NCI-H748 treated with DMSO at 0.1 percent for 48 hours (cell line): ENCODE measurements at places on chromosomes 2 and 18.
A peak's percentile ranks its signal among the peaks of the same experiment; 100 is the strongest.

- no peak for DNase-seq
Observed at GRCh38 chr2:9693646-9694045, 62.8 kb upstream of the YWHAQ start.

- no peak for DNase-seq
Observed at GRCh38 chr2:217429981-217430500, 570.2 kb upstream of the TNP1 start.

DNA sequence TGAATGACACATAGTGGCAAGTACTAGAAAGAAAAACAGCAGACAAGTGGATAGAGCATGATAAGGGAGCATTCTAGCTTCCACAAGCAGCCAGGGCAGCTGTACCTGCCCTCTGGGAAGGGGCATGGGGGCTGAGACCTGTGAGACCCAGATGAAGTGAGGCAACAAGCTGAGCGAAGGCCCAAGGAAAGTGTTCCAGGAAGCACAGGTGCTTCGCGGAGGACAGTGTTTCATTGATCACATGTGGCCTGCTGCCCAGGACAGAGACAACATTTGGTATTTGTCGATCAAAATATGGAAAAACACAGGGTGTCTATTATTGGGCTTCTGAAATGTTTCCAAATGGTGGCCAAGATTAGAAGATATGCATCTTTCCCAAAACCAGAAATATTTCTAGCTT lies 149.1 kb downstream of the ZNF516 start:
- DNase-seq = no peak

- DNase-seq = peak; percentile 7
Observed at GRCh38 chr2:88016960-88017779, 823 bp upstream of the RNU2-63P start.

DNA sequence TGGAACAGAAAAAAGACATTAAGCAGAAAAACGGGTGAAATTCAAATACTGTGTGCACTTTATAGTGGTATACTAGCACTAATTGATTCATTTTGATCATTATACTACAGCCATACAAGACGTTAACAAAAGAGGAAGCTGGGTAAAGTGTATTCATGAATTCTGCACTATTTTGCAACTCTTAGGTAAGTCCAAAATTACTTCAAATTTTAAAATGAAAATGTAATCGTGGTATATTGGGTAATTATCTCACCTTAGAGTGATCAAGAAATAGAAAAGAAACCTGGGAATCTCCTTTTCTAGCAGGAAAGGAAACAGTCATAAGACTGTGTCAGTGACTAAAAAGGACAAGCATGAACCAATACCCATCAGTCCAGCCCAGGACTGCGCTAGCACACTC lies 5.4 kb downstream of the TGFBRAP1 start:
- no peak for DNase-seq

- DNase-seq = no peak
Observed at GRCh38 chr2:68673631-68674030, 30.3 kb downstream of the PROKR1 start.

- DNase-seq = no peak
Observed at GRCh38 chr18:65924904-65925303, 174.1 kb downstream of the CDH7 start.

- DNase-seq = no peak
Observed at GRCh38 chr2:176039375-176039774, 37.3 kb upstream of the LNPK start.

- DNase-seq = no peak
Observed at GRCh38 chr2:109452318-109453305, 161.2 kb downstream of the SEPTIN10 start.

- no peak for DNase-seq
Observed at GRCh38 chr2:48369971-48370370, 160.0 kb upstream of the STON1 start.

DNA sequence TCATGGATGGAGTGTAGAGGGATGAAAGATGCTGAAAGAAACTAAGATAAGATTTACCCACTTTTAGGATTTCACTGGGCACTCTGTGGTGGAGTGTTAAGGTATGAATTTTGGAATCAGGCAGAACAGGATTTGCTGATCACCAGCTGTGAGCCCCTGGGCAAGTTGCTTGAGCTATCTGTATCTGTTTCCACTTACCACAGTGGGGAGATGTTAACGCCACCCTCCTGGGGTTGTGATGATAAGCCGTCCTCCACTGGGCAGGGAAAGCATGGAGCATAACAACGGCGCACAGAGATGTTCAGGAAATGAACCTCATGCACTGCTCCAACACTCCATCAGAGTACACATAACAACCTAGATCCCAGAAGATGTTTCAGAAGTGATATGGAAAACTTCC lies 160.6 kb downstream of the MTCL1 start:
- no peak for DNase-seq

- no peak for DNase-seq
Observed at GRCh38 chr2:162874412-162874811, 35.8 kb upstream of the KCNH7 start.

- no peak for DNase-seq
Observed at GRCh38 chr18:697800-698199, 14.6 kb downstream of the ENOSF1 start.

DNA sequence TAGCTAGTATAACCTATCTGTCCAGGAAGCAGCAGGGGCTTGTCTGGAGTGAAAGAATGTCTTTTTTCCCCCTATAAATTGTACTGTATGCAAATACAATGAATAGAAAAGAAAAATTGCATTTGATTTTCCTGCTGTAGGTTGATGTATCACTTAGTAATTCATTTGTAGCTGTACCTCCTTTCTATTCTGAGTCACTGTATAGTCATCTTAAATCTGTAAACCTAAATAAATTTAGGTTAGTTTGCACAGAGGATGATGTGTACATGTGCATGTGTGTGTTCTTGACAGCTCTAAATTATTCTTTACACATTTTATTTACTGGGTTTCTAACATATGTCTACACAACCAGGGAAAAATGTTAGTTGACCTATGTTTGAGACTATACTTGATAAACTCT lies 478.7 kb upstream of the CNTNAP5 start:
- no peak for DNase-seq

DNA sequence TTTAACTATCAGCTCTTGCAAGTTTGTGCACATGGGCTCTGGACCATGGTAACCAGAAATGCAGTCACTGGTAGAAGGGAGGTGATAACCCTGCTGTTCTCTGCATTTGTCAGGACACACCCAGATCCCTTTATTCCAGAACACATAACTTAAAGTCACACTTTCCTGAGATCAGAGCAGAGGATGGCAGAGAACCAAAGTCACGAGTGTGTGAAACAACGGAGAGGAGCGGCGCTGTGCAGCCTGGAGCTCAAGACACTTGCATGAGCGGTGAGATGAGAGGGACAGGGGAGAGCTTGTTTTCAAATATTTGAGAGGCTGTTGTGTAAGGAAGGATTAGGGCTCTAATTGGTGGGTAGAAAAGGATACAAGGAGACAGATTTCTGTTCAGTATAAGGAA lies 43.3 kb upstream of the AAK1 start:
- DNase-seq = no peak

DNA sequence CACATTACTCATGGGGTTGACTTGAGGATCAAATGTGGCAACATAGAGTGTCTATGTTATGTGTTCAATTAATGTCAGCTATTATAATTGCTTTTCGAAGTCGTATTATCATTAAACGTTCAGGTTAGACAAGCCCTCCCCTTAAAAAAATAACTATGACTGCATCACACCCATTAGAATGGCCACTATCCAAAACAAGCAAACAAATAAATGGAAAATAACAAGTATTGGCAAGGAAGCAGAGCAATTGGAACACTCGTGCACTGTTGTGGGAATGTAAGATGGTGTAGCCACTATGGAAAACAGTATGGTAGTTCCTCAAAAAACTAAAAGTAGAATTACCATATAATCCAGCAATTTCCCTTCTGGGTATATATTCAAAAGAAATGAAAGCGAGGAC lies 10.0 kb upstream of the CTIF start:
- no peak for DNase-seq

DNA sequence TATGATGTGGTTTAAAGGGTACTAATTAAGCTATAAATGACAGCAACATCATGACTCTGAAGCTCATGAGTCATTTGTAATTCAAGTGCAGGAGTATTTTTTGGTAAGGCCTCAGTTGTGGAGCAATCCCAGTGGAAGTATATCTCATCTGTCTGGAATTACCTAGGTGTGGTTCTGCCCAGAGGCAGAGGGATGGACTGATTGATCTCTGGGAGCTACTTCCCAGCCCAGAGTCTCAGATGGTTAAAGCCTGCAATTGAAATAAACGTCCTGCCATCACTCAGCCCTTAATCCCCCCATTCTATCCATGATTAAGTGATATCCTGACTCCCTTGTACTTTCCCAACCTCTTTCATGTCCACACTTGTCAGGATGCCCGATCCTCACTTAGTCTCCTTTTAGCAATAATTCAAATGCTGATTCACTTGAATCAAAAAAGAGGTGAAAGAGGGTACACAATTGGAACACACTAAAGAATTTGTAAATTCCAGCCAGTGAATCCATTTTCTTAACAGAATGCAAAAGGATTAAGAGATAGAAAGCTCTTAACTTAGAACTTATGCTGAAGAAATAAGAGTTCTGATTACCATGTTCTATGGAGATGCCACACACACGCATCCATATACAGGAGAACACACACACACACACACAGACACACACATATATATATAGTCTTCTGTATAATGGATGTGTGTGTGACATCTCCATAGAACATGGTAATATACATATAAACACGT lies 664.4 kb downstream of the NYAP2 start:
- no peak for DNase-seq

- no peak for DNase-seq
Observed at GRCh38 chr2:159256159-159256558, 30.3 kb downstream of the WDSUB1 start.

GRCh38 chr2:85221067-85221691 lies 88.0 kb downstream of the TCF7L1 start:
- DNase-seq = no peak
